ENCODE measurements at places on chromosomes 3 and 15. TPM values are rescaled to one million over a fixed set of nuclear protein-coding genes. Genes with fewer than 3 reads are reported as not detected.
A peak's percentile ranks its signal among the peaks of the same experiment; 100 is the strongest.

DNA sequence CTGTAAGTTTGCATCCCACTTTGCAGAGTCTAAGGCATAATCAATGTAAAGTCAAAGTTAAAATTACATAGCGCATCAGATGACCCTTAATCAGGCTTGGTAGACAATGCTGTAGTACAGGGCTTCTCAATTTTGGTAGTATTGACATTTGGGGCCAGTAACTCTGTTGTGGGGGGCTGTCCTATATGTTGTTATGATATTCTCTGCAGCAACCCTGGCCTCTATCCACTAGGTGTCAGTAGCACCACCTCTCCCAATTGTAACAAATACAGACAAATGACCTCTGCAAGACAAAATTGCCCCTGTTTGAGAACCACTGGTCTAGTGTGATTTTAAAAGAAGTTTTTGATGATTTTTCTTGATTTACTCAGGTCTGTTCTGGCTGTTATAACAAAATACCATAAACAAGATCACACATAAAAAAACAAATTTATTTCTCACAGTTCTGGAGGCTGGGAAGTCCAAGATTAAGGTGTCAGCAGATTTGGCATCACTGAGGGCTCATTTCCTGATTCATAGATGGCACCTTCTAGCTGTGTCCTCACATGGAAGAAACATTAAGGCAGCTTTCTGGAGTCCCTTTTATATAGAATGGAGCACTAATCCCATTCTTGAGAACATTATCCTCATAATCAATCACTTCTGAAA is 37.6 kb upstream of the SLC9A9 start:
- no peaks in the 10 kb centered on the region for H3K4me1 ChIP-seq
- no peak overlapping the region for H3K4me3 ChIP-seq
- peak; percentile 53 for DNase-seq
- H3K27me3 ChIP-seq, result no peaks in the 10 kb centered on the region
- H3K27ac ChIP-seq, result no peak overlapping the region

- no peaks in the 10 kb centered on the region for H3K4me1 ChIP-seq
- no peak overlapping the region for H3K4me3 ChIP-seq
- peaks cover 34% of the 10 kb centered on the region for H3K27me3 ChIP-seq
- no peak for DNase-seq
- H3K27ac ChIP-seq, result no peak overlapping the region
Observed at GRCh38 chr15:91077029-91077428, 23.0 kb upstream of the SV2B start.

GRCh38 chr3:189714991-189715961 is 84.1 kb downstream of the TP63 start:
- no peak overlapping the region for H3K4me3 ChIP-seq
- DNase-seq, result no peak
- peaks cover 4% of the 10 kb centered on the region for H3K36me3 ChIP-seq

DNA sequence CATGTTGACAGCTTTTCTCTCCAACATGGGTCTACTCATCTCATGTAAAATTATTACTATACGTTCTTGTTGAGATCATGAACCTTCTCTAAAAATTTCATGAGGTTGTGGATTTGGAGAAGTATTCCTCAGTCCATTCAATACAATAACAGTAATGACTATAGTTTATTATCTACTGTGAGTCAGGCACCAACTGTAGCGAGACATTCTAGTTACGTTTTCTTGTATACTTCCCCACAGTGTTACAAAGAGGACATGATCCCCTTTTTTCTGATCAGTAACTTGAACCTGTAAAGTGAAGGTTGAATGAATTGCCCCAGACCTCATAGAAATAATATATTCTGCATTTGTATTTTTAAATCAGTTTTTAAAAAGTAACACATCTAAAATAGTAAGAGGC is 76.4 kb downstream of the AKAP13 start:
- no peaks in the 10 kb centered on the region for H3K27me3 ChIP-seq
- H3K4me1 ChIP-seq, result peaks cover 55% of the 10 kb centered on the region
- no peaks in the 10 kb centered on the region for H3K36me3 ChIP-seq
- no peak overlapping the region for H3K4me3 ChIP-seq
- no peak overlapping the region for H3K27ac ChIP-seq
- no peak for DNase-seq

DNA sequence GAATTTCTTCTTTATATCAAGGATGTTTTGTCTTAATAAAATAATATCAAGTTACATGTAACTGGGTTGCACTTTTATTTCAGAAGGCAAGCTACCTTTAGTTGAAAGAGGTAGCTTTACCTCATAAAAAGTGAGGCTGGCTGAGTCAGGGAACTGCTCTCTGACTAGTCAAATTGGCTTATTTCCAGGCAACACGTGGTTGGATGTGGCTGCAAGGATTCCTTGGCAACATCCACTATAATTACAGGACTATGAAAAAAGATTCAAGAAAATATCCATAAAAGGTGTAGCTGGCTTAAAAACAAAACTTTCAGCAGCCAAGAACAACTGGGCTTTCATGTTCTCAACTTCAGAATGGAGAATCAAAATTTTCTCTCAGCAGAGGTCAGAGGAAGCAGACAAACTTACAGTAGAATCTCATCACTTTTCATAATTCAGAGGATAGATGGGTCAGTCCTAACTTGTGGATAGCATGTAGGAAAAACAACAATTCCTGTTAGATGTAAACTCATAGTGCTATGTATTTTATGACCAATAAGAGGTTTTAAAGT is 779.1 kb downstream of the MECOM start:
- no peaks in the 10 kb centered on the region for H3K36me3 ChIP-seq
- peaks cover 47% of the 10 kb centered on the region for H3K4me1 ChIP-seq
- H3K4me3 ChIP-seq, result no peak overlapping the region
- DNase-seq, result peak; percentile 80
- no peaks in the 10 kb centered on the region for H3K27me3 ChIP-seq

DNA sequence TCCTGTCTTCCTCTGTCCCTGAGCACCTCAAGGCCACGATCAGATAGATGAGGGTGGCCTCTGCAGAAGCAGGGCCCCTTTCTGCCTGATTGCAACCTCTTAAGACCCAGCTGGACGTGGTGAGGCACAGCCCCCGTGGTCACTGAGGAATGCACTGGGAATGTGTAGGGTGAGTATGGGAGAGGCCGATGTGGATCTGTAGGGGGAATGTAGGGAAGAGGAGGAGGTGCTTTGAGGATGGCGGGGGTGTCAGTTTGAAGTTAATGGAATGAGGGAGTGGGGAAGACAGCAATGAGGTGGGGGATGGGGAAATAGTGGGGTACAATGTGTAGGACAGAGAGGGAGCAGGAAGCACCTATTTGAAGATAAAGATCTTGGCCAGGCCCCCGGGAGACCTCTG is 785 bp upstream of the IQCF5 start:
- no peak for DNase-seq
- no peak overlapping the region for H3K27ac ChIP-seq
- peaks cover 12% of the 10 kb centered on the region for H3K4me1 ChIP-seq
- H3K27me3 ChIP-seq, result no peaks in the 10 kb centered on the region
- no peak overlapping the region for H3K4me3 ChIP-seq

GRCh38 chr3:25182794-25183193 is 245.3 kb upstream of the RARB start:
- no peaks in the 10 kb centered on the region for H3K36me3 ChIP-seq
- DNase-seq, result no peak
- no peaks in the 10 kb centered on the region for H3K27me3 ChIP-seq

DNA sequence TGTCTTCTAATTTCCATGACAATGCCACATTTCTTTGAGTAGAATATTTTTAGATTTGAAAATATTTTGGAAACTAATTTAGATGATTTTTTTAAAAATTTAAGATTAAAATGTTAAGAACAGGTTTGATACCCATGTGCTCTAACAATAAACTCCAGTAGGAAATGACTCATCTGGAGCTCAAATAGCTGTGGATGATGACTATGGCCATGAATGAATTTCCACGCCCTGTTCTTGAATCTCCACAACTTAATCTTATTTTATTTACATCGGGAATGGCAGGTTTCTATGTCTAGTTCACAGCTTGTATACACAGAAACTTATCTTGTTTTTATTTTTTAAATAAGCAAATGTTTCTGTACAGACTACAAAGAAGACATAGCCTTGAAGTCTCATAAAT is 726.8 kb downstream of the NAALADL2 start:
- no peaks in the 10 kb centered on the region for H3K27me3 ChIP-seq
- no peak for DNase-seq
- peaks cover 9% of the 10 kb centered on the region for H3K4me1 ChIP-seq
- H3K27ac ChIP-seq, result no peak overlapping the region

DNA sequence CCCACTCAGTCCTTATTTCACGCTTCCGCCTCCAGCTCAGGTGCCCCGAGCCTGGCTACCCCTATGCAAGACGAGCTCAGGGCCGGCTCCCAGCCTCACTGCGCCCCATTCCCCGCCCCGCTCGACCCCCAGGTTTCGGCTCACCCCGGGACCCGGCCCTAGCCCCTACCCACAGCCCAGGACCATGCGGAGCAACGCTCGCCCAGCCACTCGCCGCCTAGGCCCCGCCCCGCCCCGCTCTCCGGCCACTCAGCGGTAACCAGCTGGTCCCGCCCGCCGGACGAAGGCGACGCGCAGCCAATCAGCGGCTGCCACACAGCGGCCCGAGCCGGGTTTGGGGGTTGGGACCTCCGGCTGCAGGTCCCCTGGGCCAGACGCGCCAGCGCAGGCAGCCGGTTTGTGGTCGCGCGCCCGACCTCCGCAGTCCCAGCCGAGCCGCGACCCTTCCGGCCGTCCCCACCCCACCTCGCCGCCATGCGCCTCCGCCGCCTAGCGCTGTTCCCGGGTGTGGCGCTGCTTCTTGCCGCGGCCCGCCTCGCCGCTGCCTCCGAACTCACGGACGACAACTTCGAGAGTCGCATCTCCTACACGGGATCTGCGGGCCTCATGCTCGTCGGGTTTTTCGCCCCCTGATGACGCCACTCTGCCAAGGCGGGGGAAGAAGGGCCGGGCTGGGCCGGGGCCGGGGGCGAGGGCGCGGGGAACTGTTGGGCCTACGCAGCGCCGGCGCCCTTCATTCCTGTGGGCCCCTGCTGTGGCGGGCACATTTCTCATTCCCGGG is at the start of gene CATSPER2:
Gene CATSPER2, minus strand, starts transcription at position 196 of the 781 bp plus-strand sequence. CDS start 783 bp downstream, outside the sequence.
- no peaks in the 10 kb centered on the region for H3K27me3 ChIP-seq
- no peak within 1 kb of the TSS for H3K27ac ChIP-seq
- H3K4me1 ChIP-seq, result no peaks in the 10 kb centered on the region
- no peak within 1 kb of the TSS for H3K4me3 ChIP-seq

GRCh38 chr3:150286390-150287147 is 121.5 kb upstream of the TSC22D2 start:
- DNase-seq, result peak; percentile 45
- no peaks in the 10 kb centered on the region for H3K27me3 ChIP-seq
- no peak overlapping the region for H3K27ac ChIP-seq
- H3K36me3 ChIP-seq, result no peaks in the 10 kb centered on the region

GRCh38 chr3:166527325-166527724 is 690.1 kb upstream of the BCHE start:
- DNase-seq, result no peak
- H3K36me3 ChIP-seq, result no peaks in the 10 kb centered on the region
- no peaks in the 10 kb centered on the region for H3K27me3 ChIP-seq
- H3K4me3 ChIP-seq, result no peak overlapping the region

DNA sequence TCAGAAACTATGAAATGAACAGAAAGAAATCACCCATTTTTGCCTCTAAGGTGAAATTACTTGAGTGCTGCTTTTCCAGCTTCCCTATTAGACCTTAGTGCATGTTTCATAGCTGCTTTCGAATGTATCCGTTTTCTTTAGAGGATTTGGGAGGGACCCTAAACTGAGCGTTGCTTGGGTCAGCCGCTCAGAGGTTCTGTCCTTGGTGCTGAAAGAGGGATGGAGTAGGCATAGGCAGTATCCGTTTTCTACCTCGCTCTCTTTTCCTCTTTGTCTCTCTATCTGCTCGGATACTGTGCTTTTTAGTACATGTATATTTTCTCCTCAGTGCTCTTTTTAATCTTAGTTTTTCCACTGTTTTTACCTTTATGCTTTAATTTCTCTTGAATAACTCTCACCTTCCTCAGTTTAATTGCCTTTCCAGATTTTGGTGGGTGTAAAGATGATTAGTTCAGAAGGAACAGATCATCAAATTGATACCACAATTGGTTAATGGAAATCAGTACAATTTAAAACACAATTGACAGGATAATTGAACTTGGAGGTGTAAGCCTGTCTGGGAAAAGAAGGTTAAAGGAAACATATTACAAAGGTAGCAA is at the start of gene DRD3:
Gene DRD3, minus strand, starts transcription at position 283 of the 599 bp plus-strand sequence. CDS start 7,060 bp downstream, outside the sequence.
- no peak within 1 kb of the TSS for H3K4me3 ChIP-seq
- H3K36me3 ChIP-seq, result no peaks in the 10 kb centered on the region
- no peaks in the 10 kb centered on the region for H3K4me1 ChIP-seq
- H3K27me3 ChIP-seq, result peaks cover 79% of the 10 kb centered on the region
- peak; percentile 34 for DNase-seq

DNA sequence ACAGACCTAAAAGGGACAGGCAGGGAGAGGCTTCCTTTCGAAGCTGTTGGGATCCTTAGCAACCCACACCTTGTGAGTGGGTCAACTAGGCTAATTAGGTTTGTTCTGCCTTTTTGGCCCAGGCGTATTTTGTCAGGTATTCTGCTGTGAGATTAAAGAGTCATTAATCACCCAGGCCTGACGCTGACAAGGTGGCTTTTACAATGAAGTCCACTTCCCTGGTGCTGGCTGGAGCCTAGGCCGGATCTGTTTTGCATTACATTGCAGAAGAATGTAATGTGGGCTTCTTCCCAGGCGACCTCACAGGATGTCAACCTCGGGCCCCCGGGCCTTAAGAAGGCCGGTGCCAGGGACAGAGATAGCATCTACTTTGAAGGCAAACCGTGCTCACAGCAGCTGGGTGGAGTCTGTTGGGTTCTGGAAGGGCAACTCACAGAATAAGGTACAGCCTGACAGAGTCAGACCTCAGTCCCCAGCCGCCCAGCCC is 76.9 kb downstream of the HES1 start:
- H3K27me3 ChIP-seq, result no peaks in the 10 kb centered on the region
- H3K4me1 ChIP-seq, result no peaks in the 10 kb centered on the region
- H3K36me3 ChIP-seq, result no peaks in the 10 kb centered on the region
- no peak overlapping the region for H3K4me3 ChIP-seq

- no peaks in the 10 kb centered on the region for H3K36me3 ChIP-seq
- H3K27me3 ChIP-seq, result no peaks in the 10 kb centered on the region
- no peak overlapping the region for H3K27ac ChIP-seq
- no peak for DNase-seq
- peaks cover 9% of the 10 kb centered on the region for H3K4me1 ChIP-seq
Observed at GRCh38 chr3:124999317-124999716, 56.5 kb downstream of the HEG1 start.

GRCh38 chr3:136387031-136387430 is 136.9 kb downstream of the PCCB start:
- H3K27me3 ChIP-seq, result no peaks in the 10 kb centered on the region
- H3K36me3 ChIP-seq, result no peaks in the 10 kb centered on the region
- no peak for DNase-seq

Gene CYP1A2
- not detected for total RNA-seq

Gene C3orf80
- total RNA-seq, result 3.0 TPM

Gene FYCO1
- 26.7 TPM for total RNA-seq

Gene PGBD4
- total RNA-seq, result 1.3 TPM

Gene SLC12A1
- total RNA-seq, result not detected

Gene RPL4
- total RNA-seq, result 2,676 TPM

Gene LRRC3B
- not detected for total RNA-seq

Gene TTC21A
- total RNA-seq, result 8.1 TPM

Gene HIGD2B
- not detected for total RNA-seq

Gene MKRN2OS
- 3.9 TPM for total RNA-seq

All from Calu3 (cell line).